ENCODE measurements at places on chromosomes 2 and 18.

- no peak for DNase-seq
Measured at GRCh38 chr18:29311580-29311979, 1134.7 kb upstream of the CDH2 start.

- peak; percentile 58 for DNase-seq
Measured at GRCh38 chr2:105397953-105398335, 907 bp downstream of the FHL2 start.

DNA sequence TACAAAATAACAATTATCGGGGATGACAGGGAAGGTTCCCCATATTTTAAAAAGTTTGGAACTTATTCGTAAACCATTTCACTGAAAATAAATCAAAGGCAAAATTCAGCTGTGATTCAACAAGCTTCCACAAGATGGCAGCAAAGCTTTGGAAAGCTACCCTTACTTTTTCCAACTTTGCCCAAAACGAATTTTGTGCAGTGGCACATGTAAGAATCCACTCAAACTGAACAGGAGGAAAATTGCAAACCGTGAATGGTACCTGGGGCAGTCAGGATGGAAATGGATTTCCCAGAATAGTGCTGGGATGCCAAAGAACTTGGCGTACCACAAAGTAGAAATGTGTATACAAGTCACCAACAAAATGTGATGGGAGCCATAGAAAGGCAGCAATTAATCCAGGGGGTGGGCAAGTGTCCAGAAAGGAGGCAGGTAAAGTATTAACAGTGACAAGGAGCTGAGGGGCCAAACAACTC is 10.7 kb downstream of the RPL31 start:
- DNase-seq = peak; percentile 66

DNA sequence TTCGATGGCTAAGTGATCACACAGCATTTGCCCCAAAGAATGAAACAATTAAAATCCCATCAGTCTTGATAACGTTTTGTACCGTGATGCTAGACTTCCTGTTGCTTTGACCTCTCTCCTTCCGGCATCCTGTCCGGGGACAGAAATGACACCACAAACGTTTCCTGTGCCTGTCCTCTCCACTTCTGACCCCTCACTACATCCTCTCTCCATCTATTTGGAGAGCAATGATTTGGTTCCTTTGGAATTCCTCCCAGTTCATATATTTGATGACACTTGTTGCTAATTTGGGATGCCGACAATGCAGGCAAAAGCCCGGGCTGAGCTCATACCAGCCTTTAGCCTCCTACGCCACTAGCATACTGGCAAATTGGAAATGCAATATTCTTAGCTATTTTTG is 151.2 kb upstream of the CCDC68 start:
- DNase-seq = peak; percentile 54

DNA sequence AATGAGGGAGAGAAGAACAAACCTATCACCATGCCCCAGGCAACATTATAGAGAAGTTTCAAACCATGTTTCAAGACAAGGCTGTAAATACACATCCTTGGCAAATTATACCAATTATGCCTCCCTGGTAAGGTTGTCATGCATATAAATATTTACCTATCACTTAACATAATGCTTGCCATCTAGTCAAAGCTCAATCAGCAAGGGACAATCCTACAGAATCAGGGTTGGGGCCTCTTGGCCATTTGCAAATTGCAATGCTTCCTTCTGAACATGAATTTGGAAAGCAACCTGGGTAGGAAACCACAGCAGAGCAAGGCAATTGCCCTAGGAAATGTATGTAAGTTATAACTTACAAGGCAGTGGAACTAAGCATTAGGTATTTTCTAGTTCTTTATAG is 907.2 kb upstream of the CDH2 start:
- no peak for DNase-seq

DNA sequence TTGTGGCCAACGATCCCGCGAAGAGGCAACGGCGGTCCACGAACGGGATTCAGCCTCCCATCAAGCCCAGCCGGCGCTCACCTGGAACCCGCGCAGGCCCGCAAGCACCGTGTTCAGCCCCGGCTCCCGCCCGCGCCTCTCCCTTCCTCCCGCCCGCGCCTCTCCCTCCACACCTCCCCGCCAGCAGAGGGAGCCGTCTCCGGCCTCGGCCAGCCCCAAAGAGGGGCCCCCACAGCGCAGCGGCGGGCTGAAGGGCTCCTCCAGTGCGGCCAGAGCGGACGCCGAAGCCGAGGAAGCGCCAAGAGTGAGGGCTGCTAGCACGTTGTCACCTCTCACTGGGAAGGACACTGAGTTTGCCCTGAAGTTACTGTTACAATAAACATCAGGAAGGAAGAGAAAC is 55.3 kb upstream of the LAPTM4A start:
- DNase-seq = peak; percentile 36

DNA sequence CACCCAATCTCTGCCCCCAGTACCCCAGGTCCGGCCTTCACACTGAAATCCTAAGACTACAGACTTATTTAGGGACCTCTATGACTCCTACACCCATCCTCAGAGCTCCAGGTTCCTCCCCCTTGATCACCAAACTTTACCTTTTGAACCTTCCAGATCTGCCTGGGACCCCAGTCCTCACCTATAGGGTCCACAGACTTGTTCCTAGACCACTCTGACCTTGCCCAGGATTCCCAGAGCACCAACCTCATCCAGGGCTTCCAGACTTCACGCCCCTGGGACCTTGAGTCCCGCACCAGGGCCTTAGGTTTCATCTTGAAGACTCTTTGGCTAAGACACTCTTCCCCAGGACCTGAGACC is 462 bp downstream of the CHCHD5 start:
- no peak for DNase-seq

DNA sequence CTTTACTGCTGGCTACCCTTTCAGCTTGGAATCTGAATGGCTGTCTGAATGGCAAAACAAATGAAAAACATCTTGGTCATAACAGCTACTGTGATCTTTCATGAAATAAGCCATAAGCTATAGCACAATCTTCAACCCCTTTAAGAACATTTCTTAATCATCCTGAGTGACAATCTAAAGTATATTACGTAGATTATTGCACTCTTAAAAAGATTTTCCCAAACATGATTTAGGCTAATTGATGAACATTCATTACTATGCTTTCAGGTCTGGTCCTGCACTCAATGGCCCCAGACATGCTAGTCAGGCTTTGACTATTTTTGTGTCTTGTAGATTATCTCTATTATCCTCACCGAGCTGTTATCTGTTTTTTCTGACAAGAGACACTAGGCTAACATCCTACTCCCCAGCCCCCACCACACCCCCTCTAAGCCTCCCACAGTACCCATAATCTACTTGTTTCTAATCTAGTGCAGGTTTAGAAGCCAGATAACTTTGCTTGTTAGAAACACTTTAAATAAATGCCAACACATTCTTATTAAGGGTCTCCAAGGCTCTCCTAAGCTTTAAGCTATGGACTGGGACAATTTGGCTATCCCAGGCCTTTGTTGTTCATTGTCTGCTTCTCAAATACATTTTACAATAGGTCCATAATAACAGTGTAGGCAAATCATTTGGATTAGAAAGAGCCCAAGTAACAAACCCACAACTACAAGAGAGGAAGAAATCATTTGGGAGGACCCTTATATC is 4.2 kb downstream of the SMAD2 start:
- DNase-seq = no peak

DNA sequence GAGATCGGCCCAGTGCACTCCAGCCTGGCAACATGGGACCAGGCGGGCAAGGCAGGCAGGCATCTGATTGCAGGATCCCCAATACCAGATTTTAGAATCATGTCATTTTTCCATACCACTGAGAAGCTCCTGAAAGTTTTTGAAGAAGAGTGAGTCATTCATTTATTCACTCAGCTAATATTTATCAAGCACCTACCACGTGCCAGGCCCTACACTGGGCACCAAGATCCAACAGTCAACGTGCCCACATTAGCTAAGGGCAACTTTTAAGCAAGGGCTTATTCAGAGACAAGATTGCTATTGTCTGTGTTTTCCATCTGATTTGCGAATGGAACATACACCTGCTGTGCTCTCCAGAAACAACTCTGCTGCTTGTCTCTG is 126.8 kb upstream of the LGALSL start:
- no peak for DNase-seq

DNA sequence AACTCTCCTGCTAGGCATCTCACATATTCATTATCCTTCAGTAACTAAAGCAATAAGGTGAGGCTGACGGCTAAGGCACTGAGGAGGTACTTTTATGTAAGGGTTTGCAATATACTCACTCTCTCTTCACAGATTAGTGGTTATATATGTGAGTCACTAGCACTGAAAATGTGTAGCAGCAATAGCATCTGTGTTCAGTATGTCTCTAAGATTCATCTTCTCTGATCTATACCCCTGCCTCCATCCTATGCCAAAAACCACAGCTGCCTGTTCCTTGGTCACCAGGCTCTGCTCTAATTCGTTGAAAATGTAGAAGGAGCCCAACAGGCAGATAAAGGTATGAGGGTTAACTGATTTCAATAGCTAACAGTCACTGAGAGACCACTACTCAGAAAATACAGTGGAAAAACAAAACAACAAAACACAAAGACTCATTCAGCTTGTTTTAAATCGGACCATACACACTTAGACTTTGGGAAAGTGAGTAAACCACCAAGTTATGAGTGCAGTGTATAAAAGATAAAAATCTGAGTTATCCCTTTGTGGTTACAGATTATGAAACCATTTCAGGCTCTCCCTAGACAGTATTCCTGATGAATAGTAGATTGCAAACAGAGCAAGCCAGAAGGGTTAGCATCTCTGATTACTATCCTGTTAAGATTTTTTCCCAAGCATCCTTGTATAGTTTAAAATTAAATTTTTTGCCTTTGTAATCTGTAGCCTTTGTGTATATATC is 75.3 kb upstream of the CYP26B1 start:
- peak; percentile 62 for DNase-seq

- DNase-seq = peak; percentile 63
Measured at GRCh38 chr18:74840492-74841167, 243.0 kb downstream of the ZNF407 start.

DNA sequence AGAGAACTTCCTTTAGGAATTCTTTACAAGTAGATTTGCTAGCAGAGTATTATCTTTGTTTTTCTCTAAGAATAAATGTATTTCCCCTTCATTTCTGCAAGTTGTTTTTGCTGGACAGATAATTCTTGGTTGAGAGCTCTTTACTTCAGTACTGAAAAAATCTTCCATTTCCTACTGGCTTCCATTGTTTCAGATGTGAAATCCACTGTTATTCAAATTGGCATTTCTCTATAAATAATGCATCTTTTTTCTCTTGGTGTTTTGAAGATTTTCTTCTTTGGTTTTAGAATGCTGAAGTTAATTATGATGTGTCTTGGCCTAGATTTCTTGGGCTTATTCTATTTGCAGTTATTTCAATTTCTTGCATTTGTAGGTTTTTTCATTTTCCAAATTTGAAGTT is 270.0 kb upstream of the GYPC start:
- DNase-seq = no peak

- DNase-seq = no peak
Measured at GRCh38 chr2:141063406-141063805, 1067.4 kb downstream of the LRP1B start.

GRCh38 chr18:77223221-77223639 is 26.4 kb upstream of the GALR1 start:
- no peak for DNase-seq

GRCh38 chr2:8462899-8463648 is 218.8 kb upstream of the ID2 start:
- DNase-seq = no peak

GRCh38 chr2:186422226-186422625 is 63.8 kb upstream of the ZC3H15 start:
- peak; percentile 88 for DNase-seq

DNA sequence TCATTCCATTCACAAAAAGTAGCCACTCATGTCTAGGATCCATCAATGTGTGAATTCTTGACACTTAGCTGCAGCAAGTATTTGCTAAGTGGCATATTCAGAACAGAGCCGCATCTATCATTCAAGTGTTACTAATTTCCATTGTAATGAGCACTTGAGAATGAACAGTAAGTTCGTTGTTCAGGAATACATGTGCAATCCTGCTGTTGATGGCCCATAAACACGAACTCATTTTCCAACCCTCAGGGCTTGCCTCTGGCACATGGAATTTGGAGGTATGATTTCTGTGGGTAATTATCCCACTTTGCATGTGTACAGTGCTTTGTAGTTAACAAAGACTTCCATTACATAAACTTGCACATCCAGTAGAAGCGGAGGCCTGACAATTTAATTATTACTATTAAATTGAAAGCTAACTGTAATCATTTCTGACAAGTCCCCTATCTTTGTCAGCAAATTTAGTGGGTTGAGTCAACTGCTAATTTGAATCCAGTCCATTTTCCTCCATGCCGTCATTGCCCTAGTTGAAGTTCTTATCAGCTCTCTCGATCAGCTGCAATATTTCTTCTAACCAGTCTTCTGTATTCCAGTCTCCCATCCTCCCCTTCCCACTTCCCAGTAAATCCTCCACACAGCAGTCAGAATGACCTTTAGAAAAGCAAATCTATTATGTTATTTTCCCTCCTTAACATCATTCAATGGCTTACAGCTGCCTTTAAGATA is 116.0 kb upstream of the AQP4 start:
- DNase-seq = no peak
